ENCODE measurements at places on chromosomes 5 and 9.

- no peak for DNase-seq
Measured at GRCh38 chr9:36559036-36559695, 13.5 kb upstream of the MELK start.

GRCh38 chr5:180126716-180127681 lies 55.4 kb upstream of the RNF130 start:
- peak; percentile 47 for DNase-seq

- no peak for DNase-seq
Measured at GRCh38 chr5:53291528-53291927, 182.0 kb upstream of the MOCS2 start.

- DNase-seq: no peak
Measured at GRCh38 chr9:128945798-128946501, 1.5 kb downstream of the DOLK start.

GRCh38 chr5:116738239-116738614 lies 163.6 kb upstream of the SEMA6A start:
- no peak for DNase-seq

DNA sequence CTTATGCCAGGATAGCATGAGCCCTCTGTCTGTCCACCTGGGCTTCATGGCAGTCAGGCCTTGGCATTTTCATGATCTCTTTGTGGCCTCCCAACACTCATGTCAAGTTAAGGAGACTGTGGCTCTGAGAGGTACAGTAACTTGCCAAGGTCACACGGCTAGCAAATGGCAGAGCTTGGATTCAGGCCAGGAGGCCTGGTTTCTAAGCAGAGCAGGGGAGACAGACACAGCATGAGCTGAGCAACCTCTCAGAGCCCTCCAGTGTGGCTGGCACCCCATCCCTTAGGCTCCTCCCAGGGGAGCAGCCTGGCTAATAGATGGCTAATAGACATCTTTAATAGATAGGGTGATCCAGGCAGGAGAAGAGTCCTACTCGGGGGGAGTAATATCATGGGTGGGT lies 4.1 kb downstream of the SYNPO start:
- DNase-seq: no peak

DNA sequence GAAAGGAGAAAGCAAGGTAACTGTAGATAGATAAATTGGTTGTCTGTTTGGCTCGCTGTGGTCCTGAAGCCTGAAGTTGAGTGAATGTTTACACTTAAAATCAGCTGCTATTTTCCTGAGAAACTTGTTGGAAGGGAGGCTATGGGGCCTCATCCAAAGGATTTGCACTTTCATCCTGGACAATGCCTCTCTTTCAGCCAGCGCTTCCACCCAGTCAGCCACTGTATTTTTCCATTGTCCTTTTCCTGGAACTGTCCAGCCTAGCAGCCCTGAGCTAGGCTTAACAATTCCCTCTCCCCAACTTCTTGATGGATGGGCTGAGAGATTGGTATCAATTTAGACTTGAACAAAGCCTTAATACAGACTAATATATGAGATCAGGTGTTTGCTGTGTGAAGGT lies 429.2 kb downstream of the DMAC1 start:
- DNase-seq: no peak

- DNase-seq: no peak
Measured at GRCh38 chr5:131595088-131596033, 39.7 kb downstream of the RAPGEF6 start.

DNA sequence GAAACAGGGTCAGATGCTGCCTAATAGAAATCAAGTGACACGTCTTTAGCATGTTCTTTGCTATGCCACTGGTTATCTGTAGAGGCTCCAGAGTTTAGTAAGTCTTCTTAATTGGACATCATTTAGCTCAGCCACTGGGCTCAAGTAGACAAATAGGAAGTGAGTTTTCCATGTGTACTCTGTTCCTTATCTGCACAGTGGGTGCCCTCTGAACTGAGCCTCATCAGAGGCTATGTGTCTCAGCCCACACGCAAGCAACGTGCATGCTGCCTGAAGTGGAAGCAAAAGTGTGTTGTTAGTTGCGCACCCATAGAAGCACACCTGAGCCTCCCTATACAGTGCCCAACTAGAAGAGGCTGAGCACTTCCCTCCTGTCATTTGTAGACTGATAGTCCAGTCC lies 134.7 kb downstream of the SEMA5A start:
- no peak for DNase-seq

GRCh38 chr9:95296761-95297160 lies 20.7 kb downstream of the FANCC start:
- no peak for DNase-seq

GRCh38 chr5:38790268-38790667 lies 55.5 kb upstream of the OSMR start:
- DNase-seq: no peak

- no peak for DNase-seq
Measured at GRCh38 chr5:173757403-173758209, 130.5 kb upstream of the CPEB4 start.

- DNase-seq: no peak
Measured at GRCh38 chr9:35774907-35775635, 16.3 kb upstream of the NPR2 start.
